ENCODE measurements at places on chromosomes 13 and 19.

- no peak for DNase-seq
Observed at GRCh38 chr19:45947926-45948325, 25.7 kb downstream of the NOVA2 start.

- DNase-seq, result no peak
Observed at GRCh38 chr13:20482275-20482761, 43.3 kb downstream of the CRYL1 start.

- DNase-seq, result no peak
Observed at GRCh38 chr13:74253161-74253560, 119.0 kb upstream of the KLF12 start.

- no peak for DNase-seq
Observed at GRCh38 chr19:52662631-52663030, 24.5 kb upstream of the ZNF83 start.

DNA sequence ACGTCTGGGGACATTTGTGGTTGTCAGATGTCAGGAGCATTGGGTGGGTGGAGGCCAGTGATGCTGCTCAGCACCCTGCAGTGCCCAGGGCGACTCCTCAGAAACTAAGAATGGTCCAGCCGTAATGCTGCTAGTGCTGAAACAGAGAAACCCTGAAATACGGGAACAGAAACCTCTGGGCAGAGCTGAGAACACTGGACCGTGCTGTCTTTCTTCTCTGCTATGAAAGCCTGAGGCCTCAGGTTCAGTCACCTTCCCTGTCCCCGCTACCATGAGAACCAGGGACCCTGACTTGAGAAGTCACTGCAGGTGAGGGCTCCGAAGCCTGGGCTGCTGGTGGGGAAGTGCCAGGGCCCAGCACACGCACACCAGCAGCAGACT is 13.4 kb downstream of the CAPS start:
- DNase-seq, result no peak

- DNase-seq, result no peak
Observed at GRCh38 chr19:13526552-13526951, 20.3 kb upstream of the CACNA1A start.

DNA sequence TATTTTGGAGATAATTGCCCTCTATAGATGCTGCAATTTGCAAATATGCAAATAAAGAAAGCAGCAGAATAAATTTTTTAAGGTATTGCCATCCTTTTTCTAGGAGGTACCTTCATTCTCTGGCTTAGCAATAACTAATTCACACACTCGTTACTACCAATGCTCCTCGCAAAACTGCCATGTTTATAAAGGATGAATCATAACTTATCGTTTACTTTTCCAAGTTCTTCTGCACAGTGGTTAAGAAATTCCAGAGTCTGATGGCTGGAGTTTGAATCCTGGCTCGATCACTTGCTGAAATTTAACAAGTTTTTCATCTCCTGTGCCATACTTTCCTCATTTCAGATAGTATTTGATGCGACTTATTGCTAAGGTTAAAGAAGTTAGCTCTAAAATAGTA is 708.6 kb upstream of the KLHL1 start:
- no peak for DNase-seq

Measured in HS-27A (cell line).